ACHN (cell line): ENCODE measurements at places on chromosomes 3 and 15.
A peak's percentile ranks its signal among the peaks of the same experiment; 100 is the strongest.

- no peak for DNase-seq
These were observed 81.9 kb downstream of the ANXA2 start for GRCh38 chr15:60315878-60316277.

DNA sequence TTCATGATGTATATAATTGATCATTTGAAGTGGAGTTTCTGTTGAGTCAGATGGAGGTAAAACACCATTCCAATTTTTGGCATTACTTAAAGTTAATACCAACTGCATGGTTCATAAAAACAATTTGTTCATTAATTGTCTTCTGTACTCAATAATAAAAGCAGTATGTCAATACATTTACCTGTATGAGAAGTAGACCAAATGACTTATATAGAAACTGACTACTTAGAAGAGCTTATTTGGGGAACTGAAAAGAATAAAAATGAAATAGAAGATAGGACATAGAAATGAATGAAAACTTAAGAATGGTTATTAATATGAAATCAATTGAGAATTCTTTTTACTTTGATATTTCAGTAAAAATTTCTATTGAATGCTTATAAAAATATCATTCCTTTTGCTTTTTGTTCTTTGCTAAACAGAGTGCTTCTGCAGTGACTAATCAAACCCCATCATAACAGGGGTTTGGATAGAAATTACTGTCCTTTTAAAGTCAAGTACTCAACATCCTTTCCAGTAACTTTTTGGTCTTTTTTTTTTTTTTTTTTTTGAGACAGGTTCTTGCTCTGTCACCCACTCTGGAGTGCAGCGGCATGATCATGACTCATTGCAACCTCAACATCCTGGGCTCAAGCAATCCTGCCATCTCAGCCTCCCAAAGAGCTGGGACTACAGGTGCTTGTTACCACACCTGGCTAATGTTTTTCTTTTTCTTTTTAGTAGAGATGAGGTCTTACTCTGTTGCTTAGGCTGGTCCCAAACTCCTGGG is 6.5 kb upstream of the CRYBG3 start:
- DNase-seq, result peak; percentile 49

- no peak for DNase-seq
These were observed 161.9 kb downstream of the ATG7 start for GRCh38 chr3:11434017-11434526.

DNA sequence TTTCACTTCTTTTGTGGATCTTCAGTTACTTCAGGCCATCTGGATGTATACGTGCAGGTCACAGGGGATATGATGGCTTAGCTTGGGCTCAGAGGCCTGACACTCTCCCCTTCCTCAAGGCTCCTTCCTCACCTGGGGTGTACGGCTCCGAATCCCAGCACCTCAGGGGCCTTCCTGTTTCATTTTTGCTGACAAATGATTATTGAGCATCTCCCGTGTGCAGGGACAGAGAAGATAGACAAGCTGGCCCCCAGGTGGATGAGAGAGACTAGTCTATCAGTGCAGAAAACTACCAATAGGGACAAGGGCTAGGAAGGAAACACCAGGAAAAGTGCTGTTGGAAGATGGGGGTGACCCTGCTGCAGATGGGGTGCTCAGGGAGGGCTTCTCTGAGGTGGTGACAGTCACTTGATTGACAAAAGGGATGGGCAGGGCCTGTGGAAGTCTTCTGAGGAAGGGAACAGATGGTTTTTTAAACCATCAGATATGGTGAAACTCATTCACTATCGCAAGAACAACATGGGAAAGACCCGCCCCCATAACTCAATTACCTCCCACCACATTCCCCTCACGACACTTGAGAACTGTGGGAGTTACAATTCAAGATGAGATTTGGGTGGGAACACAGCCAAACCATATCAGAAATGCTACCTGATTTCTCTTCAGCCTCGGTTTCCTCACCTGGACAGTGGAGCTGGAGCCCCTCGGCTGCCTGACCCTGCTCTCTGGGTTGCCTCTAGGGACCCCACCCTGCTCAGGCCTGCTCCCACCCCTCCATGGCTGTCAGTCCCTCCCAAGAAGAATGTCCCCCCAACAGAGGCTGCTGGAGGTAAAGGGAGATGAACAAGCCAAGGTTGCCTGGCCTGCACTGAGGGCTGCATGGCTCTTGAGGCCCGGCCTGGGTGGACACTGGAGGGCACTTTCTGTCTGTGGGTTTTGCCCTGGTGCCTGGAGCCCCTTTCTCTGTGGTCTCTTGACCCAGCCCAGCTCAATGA is 37.2 kb upstream of the ACAD9 start:
- no peak for DNase-seq

DNA sequence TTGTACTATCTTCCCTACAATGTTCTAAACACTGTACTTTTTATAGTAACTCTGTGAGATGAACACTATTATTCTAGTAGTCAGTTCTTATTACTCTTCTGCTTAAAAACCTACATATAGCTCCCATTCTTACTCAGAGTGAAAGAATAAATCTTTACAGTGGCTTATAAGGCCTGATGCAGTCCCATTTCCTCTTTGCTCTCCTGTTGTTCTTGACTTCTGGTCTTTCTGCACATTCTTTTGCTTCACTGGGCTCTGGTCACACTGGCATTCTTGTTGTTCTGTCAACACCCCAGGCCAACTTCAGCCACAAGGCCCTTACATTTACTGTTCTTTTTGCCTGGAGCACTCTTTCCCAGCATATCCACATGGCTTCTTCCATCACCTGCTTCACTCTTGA is 58.2 kb upstream of the TP63 start:
- no peak for DNase-seq

DNA sequence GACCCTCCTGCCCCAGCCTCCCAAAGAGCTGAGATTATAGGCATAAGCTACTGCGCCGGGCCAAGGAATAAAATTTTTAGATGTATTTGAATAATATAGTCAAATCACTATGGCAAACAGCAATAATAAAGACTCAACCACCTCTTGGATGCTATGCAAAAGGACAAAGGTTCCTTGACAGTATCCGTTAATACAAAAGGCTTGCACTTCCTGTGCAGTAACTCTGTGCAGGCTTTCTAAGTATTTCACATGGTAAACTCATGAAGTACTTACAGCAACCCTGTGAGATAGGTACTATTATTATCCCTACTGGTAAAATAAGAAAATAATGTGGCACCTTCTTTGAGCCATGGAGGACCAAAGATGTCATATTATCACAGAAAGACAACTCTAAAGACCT is 86.8 kb downstream of the SHQ1 start:
- no peak for DNase-seq

DNA sequence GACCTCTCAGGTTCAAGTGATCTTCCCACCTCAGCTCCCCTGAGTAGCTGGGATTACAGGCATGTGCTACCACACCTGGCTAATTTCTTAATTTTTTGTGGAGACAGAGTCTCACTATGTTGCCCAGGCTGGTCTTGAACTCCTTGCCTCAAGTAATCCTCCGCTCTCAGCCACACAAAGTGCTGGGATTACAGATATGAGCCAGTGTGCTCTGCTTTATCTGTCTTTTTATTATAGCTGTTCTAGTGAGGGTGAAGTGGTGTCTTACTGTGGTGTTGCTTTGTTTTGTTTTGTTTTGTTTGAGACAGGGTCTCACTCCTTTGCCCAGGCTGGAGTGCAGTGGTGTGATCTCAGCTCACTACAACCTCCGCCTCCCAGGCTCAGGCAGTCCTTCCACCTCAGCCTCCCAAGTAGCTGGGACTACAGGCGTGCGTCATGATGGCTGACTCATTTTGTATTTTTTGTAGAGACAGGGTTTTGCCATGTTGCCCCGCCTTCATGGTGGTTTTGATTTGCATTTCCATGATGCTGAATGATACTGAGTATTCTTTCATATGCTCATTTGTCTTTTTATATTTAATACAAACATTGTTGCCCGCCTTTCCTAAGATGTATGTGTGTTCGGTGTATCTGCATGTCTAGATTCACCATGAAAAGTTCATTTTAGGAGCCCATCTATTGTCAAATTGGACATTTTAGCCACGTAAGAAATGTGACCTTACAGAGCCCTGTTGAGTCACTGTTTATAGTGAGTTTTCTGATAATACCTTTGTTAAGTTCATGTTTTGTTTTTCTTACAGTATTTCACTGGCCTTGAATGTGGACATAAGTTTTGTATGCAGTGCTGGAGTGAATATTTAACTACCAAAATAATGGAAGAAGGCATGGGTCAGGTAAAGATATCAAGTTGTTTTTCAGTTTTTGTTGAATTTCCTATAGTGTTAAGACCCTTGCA is 80.6 kb downstream of the ARIH1 start:
- DNase-seq, result no peak

DNA sequence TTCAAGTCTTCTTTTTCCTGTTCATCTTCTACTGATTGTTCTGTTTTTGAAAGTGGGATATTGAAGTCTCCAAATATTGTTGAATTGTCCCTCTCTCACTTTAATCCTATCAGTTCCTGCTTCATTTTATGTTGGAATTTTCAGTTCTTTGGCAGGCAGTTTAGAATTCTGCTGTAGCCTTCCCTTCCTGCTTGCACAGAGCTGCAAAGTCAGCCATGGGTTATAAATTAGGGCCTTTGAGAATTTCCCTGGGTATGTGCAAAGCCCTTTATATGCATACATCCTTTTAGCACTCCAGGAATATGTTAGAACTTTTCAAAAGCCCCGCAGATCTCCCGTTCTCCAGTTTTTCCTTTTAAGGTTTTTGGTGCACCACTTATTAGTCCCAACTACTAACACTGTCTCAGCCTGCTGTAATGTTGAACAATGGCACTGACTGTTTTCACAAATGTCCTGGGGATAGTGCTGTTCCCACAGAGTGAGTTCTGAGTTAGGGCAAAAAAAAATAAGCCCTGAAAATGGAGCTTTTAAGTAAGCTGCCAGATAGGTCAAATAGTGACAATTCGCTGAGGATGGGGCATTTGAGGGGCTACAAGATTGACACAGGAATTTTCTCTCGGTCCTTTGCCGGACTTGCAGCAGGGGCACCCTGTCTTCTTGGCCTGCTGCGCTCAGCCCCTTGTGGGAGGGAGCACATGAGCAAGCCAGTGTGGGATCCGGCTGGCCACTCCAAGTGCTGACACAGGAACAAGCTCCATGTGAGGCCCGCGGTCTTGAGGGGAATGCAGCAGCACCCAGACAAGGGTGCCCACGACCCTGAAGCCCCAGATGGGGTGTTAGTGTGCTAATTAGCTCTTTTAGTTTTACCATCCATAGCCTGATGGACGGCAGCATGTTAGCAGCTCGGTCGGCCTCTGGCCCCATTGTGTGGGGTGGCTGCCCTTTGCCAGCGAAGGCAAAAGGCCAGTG is 96.0 kb downstream of the VPS8 start:
- no peak for DNase-seq

DNA sequence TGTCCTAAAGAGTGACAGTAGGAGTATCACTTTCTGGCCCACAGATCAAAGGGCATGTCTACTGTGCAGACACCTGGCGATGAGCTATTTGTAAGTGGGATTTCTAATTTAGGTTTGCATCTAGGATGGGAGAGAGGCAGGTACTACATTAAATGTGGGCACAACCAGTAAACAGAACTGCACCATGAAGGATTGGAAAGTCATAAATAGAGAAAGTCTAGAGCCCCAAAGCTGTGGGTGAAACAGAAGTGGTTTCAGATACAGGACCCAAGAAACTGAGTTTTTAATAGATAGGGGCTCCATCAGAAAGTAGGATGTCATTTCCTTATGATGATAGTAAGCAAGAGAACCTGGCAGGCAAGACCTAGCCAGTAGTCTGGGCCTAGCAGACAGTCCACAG is 35.2 kb upstream of the SPPL2A start:
- no peak for DNase-seq

- no peak for DNase-seq
These were observed 245.6 kb upstream of the SATB1 start for GRCh38 chr3:18670759-18671158.

- no peak for DNase-seq
These were observed 47.2 kb upstream of the ATP2B2 start for GRCh38 chr3:10552631-10552943.

DNA sequence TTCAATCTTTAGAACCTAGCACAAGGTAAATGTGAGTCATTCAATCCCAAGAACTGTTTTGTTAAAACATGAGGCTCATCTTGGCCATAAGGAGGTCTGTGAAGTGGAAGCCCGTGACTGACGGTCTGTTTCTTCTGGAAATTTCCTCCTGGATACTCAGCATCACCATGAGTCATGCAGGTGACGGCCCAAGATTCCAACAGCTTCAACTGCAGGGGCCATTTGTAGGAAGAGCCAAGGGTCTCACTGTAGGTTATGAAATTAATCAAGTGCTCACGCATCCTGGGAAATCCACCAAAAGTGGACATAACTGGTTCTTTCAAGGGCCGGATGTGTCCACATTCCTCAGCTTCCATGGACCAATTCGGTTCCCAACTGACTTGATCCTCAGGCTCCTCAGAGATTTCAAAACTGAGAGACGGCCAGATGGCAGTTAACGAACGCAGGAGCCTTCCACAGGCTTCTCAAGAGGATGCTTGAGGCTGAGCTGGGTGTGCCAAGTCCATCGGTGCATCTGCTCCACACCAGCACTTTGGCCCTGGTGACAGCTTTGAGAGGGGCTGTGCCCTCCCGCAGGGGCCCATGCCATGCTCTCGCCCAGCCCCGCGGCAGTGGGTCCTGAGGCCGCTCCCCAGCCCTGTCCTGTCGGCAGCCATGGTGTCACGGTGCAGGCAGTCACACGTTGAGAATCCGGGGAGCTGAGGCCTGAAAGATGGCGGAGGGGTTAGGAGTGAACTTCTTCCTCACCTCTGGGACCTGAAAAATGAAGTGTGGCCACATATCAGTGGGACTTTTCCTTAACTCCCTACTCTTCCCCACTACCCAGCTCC is 8.5 kb downstream of the MAP6D1 start:
- DNase-seq, result no peak

DNA sequence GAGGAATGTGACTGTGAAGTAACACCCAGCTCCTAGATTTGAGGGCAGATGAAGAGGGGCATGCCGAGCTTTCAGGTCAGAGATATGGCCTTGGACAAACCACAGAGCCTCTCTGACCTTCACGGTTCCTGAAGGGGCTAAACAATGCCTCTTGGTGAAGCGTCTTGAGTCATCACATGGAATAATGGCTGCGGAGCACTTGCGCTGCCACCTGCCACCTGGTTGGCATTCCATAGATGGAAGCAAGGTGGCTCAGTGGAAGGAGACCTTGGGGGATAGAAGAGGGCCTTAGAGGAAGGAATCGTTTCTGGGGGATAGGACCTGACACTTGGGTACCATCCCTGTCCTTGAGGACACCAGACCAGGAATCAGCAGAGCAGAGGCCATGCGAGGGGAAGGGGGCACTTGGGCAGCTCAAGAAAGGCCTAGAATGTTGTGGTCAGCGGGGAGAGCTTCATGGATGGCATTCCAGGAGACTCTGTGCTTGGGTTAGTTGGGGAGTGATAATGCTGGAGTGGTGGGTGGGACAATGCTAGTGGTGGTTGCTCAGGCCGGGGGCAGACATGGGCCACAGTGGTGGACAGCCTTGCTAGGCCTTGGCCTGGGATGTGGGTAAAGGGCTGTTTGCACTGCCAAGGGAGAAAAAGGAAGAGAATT is 12.6 kb downstream of the MRAS start:
- DNase-seq, result peak; percentile 9
